Caudate nucleus (tissue), 63 donors: ENCODE measurements at places on chromosomes 12 and 14.

- no peak for DNase-seq
Observed at GRCh38 chr14:103279142-103280025, 54.7 kb upstream of the EIF5 start.

- DNase-seq, result no peak
Observed at GRCh38 chr14:94568186-94568585, 6.9 kb downstream of the SERPINA4 start.

GRCh38 chr12:124667506-124668326 is 100.3 kb upstream of the NCOR2 start:
- no peak for DNase-seq

GRCh38 chr12:12561371-12562015 is 1.2 kb downstream of the DUSP16 start:
- peak; percentile 23 for DNase-seq

DNA sequence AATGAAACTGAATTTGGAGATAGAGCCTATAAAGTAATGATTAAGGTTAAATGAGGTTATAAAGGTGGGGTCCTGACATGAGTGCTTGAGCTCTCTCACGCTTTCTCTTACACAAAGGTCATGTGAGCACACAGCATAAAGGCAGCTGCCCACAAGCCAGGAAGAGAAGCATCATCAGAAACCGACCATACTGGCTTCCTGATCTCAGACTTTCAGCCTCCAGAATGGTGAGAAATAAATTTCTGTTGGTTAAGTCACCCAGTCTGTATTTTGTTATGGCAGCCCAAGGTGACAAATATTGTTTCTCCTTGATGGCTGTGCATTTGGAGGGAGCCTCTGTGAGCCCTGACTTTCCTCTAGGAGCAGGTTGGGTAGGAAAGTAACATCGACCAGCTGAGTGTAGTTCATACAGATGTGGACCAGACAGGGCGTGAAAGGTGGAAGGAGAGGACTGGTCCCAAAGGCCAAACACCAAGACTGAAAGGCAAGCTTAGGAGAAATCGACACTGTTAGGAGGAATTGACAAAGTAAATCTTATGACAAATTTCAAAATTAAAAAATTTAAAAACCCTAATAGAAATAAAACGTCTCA is 97.6 kb upstream of the SLC38A2 start:
- no peak for DNase-seq

GRCh38 chr14:102511538-102511937 is 2.0 kb upstream of the ANKRD9 start:
- DNase-seq, result no peak

- DNase-seq, result no peak
Observed at GRCh38 chr14:37583358-37584210, 11.5 kb downstream of the FOXA1 start.

- DNase-seq, result no peak
Observed at GRCh38 chr12:76489737-76490136, 69.8 kb downstream of the OSBPL8 start.

DNA sequence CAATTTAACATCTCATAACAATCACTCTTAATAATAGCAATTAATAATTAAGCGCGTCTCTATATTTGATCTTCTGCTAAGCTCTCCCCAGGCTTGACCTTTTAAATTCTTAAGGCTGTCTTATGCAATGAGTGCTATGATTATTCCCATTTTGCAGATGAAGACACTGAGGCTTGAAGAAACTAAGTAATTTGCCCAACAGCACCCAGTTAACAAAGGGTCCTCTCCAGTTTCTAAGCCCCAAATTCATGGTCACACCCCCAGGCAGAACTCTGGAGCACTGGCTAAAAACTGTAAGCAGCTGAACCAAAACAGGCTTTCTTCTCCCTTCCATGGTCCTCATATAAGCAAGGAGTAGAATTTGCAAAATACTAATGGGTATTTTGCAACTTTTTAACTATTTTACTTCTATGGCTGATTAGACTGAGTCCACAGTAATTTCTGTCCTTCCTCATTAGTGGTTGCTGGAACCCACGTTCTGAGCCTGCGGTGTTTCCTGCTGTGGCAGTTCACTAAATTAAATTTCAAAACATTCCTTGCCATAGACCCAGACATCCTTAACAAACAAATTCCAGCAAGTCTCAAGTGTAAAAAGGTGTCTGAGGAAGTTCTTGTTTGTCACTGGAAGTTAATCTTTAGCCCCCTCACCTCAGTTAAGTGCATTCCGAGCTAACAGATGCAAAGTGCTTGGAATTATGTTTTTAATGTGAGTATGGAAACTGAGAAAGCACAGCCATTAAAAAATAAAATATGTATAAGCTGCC is 76.5 kb downstream of the TMEM132D start:
- DNase-seq, result no peak

DNA sequence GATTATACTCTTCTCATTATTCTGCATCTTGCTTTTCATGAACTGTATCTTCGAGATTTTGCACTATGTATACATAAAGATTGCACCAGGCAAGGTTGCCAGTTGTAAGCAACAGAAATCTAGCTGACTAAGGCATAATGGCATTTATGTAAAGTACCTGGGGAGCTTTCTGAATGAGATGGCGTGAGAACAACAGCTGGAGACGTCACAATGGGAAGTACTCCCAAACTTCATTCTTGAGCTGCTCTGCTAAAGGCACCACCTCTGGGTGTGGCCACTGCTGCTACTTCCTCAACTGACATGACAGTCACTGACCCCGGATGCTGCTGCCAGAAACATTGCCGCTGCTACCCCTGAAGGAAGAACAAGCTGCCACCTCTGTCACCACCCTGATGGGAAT is 220.7 kb downstream of the NOVA1 start:
- DNase-seq, result no peak

DNA sequence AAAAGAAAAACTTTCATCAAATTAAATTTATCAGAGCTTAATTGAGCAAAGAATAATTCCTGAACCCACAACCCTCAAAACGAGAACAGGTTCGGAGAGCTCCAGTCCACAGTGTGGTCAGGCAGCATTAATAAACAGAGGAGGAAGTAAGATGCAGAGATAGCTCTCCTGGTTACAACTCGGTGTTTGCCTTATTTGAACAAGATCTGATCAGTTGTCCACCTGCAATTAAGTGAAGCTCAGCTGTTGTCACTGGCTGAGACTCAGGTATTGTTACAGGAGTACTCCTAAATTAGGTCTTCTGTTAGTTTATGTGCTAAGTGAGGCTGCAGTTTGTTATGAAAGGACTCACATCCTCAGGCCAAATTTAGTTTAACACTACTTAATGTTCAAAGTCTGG is 451.4 kb upstream of the PDE3A start:
- no peak for DNase-seq

DNA sequence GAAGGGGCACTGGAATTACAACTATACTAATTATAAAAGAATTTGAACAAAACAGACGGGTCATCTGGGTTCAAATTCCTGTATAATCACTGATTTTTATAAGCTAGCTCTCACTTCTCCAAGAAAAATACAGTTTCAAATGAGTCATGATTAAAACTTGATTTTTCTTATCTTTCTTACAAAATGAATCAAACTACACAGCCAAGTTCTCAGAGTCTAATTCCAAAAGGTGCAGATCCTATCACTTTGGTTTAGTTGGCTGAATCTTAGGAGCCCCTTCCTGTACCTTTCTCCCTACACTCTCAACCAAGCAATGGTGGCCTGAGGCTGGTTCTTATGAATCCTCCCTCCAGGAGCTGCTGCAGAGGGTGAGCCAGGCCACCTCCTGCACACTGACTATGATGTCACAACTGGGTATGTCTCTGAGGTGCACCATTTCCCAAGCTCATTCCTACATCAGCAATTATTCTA is 43.8 kb upstream of the BMP4 start:
- no peak for DNase-seq

- DNase-seq, result no peak
Observed at GRCh38 chr14:55707365-55707804, 127.4 kb downstream of the KTN1 start.
